ENCODE measurements at places on chromosomes 7 and 10. TPM values are rescaled to one million over a fixed set of nuclear protein-coding genes. Genes with fewer than 3 reads are reported as not detected.

Gene CALML3
- not detected for polyA plus RNA-seq

Gene PRSS37
- not detected for polyA plus RNA-seq

Gene AKR1E2
- polyA plus RNA-seq, result 1.2 TPM

Gene ZPBP
- polyA plus RNA-seq, result not detected

Gene PNLIP
- not detected for polyA plus RNA-seq

DNA sequence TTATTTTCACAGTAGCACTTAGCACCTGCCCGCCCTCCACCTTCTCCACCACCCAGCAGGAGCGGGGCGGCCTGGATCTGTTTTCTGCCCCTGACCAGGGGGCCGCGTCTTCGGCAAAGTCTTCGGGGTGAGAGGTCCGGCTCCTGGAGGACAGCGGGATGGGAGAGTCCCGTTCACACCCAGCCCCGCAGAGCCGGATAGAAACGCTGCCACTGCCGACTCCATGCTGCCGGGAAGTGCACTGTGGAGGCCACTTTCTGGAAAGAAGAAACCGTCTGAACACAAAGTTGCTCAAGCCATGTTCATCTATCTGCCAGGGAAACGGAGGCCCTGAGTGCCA lies 14.5 kb upstream of the ZNF273 start:
- no peak for DNase-seq

DNA sequence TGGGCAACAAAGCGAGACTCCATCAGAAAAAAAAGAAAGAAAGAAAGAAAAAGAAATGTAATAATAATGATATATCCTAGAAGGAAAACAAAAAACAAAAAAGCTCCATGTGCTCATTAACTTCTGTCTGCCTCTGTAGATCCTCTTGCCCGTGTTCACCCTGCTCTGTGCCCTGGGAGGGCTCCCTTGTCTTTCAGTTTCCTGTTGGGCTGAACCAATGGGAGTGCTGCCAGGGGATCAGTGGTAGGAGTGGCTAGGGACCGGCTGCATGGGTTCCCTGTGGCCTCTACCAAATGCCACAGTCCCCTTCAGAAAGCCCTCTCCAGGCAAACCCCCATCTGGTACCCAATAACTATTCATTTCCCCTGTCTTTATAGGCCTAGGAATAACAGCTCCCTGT lies 51.8 kb upstream of the PARD3 start:
- DNase-seq, result no peak

- peak; percentile 94 for DNase-seq
These were observed 145.7 kb downstream of the REEP3 start for GRCh38 chr10:63666836-63667383.

DNA sequence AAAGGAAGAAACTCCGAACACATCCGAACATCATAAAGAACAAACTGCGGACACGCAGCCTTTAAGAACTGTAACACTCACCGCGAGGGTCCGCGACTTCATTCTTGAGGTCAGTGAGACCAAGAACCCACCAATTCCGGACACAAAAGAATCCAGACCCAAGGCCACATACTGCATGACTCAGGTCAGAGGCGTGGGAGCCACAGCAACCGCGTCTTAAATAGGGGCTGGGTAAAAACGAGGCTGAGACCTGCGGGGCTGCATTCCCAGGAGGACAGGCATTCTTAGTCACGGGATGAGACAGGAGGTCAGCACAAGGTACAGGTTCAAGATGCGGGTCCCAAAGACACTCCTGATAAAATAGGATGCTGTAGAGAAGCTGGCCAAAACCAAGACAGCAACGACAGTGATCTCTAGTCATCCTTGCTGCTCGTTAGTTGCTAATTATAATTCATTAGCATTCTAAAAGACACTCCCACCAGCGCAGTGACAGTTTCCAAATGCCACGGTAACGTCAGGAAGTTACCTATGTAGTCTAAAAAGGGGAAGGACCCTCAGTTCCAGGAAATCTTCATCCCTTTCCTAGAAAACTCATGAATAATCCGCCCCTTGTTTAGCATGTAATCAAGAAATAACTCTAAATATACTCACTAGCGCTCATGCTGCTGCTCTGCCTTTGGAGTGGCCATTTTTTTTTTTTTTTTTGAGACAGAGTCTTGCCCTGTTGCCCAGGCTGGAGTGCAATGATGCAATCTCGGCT lies 19.3 kb downstream of the AP5Z1 start:
- DNase-seq, result no peak

- no peak for DNase-seq
These were observed 134.9 kb downstream of the OR13A1 start for GRCh38 chr10:45180507-45180906.

DNA sequence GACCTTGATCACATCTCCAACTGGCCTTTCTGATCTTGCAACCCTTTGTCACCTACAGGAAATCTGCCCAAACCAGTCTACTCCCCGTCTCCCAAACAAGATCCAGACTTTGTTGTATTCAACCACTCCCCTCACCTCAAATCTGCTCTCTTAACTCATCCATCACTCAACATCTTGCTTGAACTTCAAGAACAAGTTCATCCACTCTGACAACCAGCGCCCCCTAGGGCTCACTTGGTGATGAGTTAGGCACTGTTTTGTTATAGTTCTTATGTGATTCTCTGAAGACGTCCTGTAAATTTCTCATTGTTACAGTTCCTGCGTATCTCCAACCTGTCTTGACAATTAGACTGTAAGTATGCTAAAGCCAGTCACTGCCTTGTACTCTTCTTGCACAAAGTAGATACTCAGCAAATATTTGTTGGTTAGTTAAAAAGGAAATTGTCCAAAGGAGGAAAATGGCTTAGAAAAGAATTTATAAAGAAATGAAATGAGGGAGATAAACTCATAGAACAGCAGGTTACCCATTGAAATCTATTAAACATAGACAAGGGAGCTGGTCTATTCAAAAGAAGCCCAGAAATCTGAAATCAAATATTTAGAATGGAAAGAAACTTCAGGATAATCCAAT lies 5.3 kb downstream of the FRMD4A start:
- DNase-seq, result peak; percentile 12

- no peak for DNase-seq
These were observed 66.9 kb downstream of the GATA3 start for GRCh38 chr10:8121201-8121890.

- DNase-seq, result no peak
These were observed 47.1 kb downstream of the SLC35G1 start for GRCh38 chr10:93940881-93941280.

GRCh38 chr10:32055478-32056135 lies 618 bp downstream of the KIF5B start:
- peak; percentile 41 for DNase-seq

GRCh38 chr7:31284106-31284505 lies 56.4 kb downstream of the NEUROD6 start:
- no peak for DNase-seq

GRCh38 chr7:159033956-159034355 lies 110.7 kb downstream of the VIPR2 start:
- no peak for DNase-seq

DNA sequence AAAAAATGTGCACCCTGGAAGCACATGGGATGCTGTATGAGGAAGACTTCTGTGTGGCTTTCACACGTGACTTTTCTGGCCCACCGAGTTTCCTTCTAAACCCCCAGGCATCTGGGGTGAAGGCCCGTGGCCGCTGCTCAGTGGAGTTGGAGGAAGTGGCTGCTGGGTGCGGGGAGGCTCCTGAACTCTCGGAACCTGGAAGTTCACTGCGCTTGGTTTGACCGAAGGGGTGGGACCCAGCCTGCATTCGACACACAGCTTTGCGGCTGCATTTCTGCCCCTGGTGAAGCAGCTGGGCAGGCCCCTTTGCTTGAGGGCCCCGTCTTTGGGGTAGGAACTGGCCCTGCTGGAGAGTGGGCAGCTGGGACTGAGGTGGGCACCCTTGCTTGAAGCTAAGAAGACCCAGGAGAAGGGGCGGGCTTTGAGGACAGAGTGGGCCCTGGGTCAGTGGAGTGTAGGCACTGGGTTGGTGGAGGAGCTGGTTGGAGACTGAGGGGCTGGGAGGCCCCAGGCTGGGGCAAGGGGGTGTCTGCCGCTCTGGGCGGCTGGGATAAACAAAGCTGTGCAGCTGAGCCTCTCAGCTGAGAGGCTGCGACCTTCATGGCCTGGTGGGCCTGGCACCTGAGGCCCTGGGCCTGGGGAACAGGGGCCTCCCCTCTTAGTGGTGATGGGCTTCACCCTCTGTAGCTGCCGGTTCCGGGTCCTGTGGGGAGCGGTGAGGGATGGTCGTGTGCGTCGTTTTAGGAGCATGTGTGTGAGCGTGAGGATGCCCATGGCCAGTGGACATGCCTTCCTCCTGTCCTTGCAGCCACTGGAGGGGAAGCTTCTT lies 78.0 kb downstream of the INPP5A start:
- DNase-seq, result no peak

DNA sequence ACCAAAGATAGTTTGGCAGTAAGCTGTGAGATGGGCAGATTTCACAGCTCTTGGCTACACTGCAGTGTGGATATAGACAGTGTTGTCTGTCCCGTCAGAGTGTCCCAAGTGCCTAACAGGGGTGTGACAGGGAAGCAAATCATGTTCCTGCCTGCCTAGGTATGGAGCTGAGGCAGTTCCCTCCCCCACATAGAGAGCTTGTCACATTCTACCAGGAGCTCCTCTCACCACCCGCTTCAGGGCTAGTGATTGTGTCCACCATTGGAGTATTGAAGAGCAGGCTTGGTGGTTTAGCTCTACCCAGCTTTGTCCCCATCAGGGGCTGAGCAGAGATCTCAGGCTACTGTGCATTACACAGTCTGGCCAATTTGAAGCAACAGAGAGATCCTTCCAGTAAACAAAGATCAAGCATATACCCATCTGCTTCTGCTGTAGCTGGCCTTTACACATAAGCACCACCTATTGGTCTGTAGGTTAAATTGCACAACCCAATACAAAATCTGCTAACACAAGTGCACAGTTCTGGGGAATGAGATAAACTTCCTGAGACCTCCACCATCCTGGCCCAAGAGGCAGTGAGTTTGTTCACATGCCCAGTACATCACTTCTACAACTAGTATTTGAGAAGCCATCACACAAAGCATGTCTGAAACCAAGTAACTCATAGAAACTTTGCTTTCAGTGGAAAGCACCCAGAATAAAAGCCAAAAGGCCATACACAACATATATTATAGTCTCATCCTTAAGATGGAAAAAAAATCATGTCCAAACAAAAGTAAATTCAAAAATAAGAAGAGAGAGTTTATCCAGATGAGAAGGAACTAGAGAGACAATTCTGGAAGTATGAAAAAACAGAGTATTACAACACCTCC lies 67.3 kb downstream of the GLCCI1 start:
- DNase-seq, result peak; percentile 55

GRCh38 chr7:24441314-24442027 lies 131.8 kb upstream of the PALS2 start:
- DNase-seq, result no peak

DNA sequence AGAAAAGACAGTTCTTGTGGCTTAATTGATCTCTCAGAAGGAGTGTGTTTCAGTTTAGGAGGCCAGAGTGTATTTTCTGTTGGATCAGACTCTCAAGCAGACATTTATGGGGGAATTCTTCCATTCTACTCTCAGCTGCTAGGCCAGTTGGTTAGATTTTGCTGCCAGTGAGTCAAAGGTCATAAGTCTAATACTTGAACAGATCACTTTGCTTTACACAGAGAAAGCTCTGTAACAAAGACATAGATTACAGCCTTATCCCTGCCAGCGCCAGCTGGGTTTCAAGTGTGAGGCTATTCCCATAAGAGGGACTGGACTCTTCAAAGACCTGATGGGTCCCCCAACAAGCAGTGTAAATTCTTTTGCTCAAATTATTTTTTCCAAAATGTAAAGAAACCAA lies 145.6 kb upstream of the SEMA3C start:
- peak; percentile 36 for DNase-seq

DNA sequence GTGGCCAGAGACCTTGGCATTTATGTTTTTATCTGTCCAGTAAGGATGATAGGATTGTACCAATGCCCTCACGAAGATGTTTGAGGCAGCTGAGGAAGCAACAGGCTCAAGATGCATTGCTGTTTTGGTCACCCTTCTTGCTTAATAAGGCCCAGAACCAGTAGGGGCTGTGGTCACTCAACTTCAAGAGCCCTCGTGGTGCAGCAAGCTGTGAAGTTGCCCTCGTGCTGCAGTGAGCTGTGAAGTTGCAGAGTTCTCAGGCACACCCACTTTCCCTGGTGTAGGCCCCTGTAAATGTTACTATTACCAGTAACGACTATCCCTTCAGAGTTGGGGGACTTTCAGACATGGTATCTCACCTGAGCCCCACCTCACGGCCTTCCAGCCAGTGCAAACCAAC lies 207.6 kb upstream of the LYZL1 start:
- DNase-seq, result no peak

DNA sequence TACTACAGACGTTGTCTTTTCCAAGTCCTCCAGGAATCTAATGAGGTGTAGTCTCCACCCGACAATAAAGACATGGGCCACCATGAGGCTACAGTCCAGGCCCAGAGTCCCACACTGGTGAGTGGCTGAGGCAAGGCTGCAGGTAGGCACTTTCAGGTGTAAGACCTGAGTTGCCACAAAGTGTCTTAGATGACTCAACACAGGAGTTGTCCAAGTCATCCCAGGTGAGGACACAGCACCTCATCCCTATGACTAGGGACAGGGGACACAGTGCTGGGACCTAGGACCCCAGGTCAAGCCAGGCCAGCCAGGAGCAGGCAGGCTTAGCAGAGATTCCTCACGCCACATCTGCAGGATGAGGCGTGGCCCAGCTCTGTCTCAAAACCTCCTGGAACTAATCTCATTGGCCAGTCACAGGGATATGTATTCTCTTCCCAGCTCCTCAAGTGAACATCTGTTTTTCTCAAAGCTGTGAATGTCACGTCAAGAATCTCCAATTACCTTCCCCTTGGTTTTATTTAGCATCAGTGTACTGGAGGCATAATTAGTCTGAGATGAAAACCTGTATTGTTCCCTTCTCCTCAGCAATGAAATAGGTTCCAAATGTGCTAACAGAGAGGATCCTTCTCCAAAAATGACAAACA lies 254.6 kb downstream of the GRID1 start:
- DNase-seq, result no peak

- no peak for DNase-seq
These were observed 4.1 kb downstream of the EMX2 start for GRCh38 chr10:117546581-117547015.

DNA sequence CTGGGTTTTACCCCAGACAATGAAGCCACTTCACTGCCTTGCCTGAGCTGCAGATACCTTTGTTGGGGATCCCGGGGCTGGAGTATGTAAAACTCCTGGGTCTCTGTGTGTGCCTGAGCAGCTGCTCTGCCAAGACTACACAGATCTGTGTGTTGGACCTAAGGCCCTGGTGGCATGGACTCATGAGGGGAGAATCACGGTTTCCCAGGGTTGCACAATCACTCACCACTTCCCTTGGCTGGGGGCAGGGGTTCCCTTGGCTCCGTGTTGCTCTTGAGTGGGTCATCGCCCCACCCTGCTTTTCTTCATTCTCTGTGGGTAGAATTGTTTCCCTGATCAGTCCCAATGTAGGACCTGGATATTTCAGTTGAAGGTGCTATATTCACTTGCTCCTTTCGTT lies 13.9 kb upstream of the TBATA start:
- DNase-seq, result no peak

GRCh38 chr7:7922684-7923385 lies 45.8 kb upstream of the GLCCI1 start:
- DNase-seq, result no peak
